Naive thymus-derived CD4-positive, alpha-beta T cell (primary cell): ENCODE measurements at places on chromosomes 13 and 19. TPM values are rescaled to one million over a fixed set of nuclear protein-coding genes. Genes with fewer than 3 reads are reported as not detected.

DNA sequence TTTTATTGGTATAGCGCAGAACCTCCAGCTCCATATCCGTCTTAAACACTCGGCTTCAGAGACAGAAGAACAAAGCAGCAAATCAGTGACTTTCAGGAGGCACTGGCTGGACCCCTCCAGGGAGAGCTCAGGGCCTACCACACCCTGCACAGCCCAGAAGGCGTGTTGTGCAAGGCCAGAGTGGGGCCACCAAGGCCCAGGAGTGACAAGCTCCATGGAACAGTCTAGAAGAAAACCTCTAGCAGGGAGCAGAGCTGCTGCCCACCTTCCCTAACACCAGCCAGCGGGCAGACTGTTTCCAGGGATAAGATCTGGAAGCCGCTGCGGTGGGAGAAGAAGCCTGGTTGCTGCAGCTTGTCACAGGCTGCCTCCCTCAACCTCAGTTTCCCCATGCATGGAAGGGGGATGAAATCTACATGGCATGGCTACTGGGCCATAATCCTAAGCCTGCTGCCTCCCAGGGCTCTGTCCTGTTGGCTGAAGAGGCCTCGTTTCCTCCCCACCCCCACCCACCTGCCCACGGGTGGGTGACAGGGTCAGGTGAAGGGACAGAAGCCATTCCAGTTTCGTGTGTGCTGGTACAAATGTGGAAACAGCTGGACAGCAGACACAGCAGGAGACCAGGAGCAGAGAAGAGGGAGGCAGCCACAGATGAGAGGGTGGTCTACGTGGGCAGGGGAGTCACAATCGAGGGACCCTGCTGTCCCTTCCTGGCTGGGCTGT, 57.4 kb downstream of the PEPD start:
- H3K4me1 ChIP-seq: no peaks in the 10 kb centered on the region
- H3K27ac ChIP-seq: no peak overlapping the region
- no peak overlapping the region for H3K4me3 ChIP-seq
- H3K27me3 ChIP-seq: no peaks in the 10 kb centered on the region
- peaks cover 24% of the 10 kb centered on the region for H3K36me3 ChIP-seq

Gene ZIK1
- polyA plus RNA-seq: 13.7 TPM

GRCh38 chr19:49594993-49595818, 4.2 kb downstream of the PRR12 start:
- peaks cover 10% of the 10 kb centered on the region for H3K4me1 ChIP-seq
- no peaks in the 10 kb centered on the region for H3K27me3 ChIP-seq
- peaks cover 70% of the 10 kb centered on the region for H3K36me3 ChIP-seq
- no peak overlapping the region for H3K4me3 ChIP-seq

- H3K27me3 ChIP-seq: no peaks in the 10 kb centered on the region
- peaks cover 11% of the 10 kb centered on the region for H3K4me1 ChIP-seq
- DNase-seq: no peak
- H3K4me3 ChIP-seq: peak overlapping the region; percentile 75
- H3K27ac ChIP-seq: peak overlapping the region; percentile 73
- no peaks in the 10 kb centered on the region for H3K36me3 ChIP-seq
These were observed 591 bp downstream of the ZNF823 start for GRCh38 chr19:11737964-11738745.

- no peaks in the 10 kb centered on the region for H3K4me1 ChIP-seq
- no peaks in the 10 kb centered on the region for H3K27me3 ChIP-seq
- H3K36me3 ChIP-seq: no peaks in the 10 kb centered on the region
- no peak for DNase-seq
- no peak overlapping the region for H3K4me3 ChIP-seq
- H3K27ac ChIP-seq: no peak overlapping the region
These were observed 74.5 kb downstream of the NBEA start for GRCh38 chr13:35016362-35017112.
